ENCODE measurements at places on chromosomes 12 and 14.

GRCh38 chr12:2027351-2027750 is 23.1 kb upstream of the DCP1B start:
- H3K4me3 ChIP-seq: no peak overlapping the region
- no peaks in the 10 kb centered on the region for H3K36me3 ChIP-seq
- DNase-seq: no peak
- H3K27ac ChIP-seq: no peak overlapping the region
- H3K27me3 ChIP-seq: peaks cover 46% of the 10 kb centered on the region

GRCh38 chr12:129753586-129753985 is 150.2 kb downstream of the TMEM132D start:
- H3K27ac ChIP-seq: peak overlapping the region; percentile 39
- DNase-seq: no peak
- no peak overlapping the region for H3K4me3 ChIP-seq
- H3K4me1 ChIP-seq: peaks cover 1% of the 10 kb centered on the region
- no peaks in the 10 kb centered on the region for H3K27me3 ChIP-seq

DNA sequence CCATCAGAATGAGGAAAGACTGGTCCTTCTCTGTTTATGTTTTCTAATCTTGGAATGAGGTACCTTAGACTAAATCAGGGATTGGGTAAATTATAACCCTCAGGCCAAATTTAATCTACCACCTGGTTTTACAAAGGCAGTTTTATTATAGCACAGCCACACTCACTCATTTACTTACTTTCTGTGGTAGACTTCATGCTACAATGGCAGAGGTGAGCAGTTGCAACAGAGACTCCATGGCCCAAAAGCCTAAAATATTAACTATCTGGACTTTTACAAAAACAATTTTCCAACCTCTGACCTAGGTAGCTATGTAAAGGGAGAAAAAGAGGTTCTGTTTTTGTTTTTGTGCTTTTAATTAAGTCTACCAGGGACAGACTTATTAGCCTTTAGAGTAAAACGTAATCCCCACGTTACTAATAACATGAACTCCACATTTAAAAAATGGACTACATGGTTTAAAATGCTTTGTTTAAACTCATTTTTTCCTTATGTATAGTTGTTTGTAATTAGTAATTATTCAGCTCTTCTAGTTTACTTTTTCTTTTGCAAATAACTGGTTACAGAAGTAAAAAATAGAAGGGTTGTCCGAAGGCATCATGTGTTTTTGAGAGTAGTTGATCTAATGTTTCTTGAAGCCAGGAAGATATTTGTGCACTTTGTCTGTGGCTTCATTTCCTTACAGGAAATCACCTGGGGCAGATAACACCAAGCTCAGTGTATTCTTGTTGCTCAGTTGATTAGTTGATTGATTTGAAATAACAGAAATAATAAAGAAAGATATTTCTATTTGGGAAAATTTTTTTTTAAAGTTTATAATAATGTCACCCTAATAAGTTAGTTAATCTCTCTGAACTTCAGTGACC is 57.6 kb upstream of the ATP2B1 start:
- no peaks in the 10 kb centered on the region for H3K27me3 ChIP-seq
- H3K27ac ChIP-seq: no peak overlapping the region
- no peak for DNase-seq
- no peak overlapping the region for H3K4me3 ChIP-seq
- peaks cover 2% of the 10 kb centered on the region for H3K4me1 ChIP-seq

DNA sequence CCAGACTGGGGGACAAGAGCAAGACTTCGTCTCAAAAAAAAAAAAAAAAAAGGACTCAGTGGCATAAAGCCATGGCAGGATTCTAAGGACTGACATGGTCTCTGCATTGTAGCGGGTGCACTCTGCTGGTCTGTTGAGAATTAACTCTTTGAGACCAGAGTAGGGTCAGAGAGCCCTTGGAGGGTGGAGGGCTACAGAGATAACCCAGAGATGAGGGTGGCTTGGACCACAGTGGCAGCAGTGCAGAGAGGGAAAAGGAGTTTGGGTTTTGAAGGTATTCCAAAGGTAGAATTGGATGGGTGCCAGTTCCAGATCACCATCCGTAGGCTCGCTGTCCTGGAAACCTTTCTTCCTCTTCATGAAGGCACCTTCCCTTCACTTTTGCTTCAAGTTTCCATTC is 14.3 kb upstream of the DYNC1H1 start:
- peak overlapping the region; percentile 44 for H3K4me3 ChIP-seq
- peaks cover 9% of the 10 kb centered on the region for H3K4me1 ChIP-seq
- H3K27me3 ChIP-seq: no peaks in the 10 kb centered on the region
- no peak for DNase-seq

DNA sequence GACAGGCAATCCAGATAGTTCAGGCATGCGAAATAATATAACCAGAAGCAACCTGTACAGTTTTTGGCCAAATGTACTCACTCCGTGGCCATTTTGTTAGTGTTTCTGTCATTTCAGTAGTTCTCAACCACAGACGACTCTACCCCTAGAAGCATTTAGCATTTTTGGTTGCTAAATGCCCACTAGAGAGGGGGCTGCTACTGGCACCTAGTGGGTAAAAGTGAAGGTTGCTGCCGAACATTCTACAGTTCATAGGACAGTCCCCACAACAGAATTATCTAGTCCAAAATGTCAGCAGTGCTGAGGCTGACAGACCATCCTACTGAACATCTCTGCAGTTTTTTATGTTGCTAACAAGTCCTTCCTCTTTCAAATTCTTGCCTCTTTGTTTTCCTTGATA is 107.4 kb downstream of the TSHR start:
- no peaks in the 10 kb centered on the region for H3K36me3 ChIP-seq
- H3K4me3 ChIP-seq: no peak overlapping the region
- no peaks in the 10 kb centered on the region for H3K4me1 ChIP-seq
- no peak for DNase-seq

DNA sequence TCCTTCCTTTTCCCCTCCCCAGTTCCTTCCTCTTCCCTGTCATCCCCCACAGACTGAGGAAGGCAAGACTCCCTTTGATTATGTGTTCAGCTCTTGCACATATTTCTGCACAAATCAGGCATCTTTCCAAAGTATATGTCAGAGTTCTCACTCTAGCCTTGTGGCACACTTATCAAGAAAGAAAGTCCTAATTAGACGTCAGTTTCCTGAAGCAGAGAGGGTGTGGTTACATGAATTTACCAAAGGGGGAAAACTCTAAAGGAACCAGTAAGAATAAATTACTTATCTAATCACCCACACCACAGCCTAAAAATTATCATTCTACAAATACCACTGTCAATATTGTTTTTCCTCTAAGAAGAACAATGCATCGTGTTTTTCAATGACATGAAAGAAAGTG is 120.7 kb upstream of the GRIP1 start:
- H3K4me3 ChIP-seq: no peak overlapping the region
- H3K4me1 ChIP-seq: no peaks in the 10 kb centered on the region
- H3K36me3 ChIP-seq: no peaks in the 10 kb centered on the region

DNA sequence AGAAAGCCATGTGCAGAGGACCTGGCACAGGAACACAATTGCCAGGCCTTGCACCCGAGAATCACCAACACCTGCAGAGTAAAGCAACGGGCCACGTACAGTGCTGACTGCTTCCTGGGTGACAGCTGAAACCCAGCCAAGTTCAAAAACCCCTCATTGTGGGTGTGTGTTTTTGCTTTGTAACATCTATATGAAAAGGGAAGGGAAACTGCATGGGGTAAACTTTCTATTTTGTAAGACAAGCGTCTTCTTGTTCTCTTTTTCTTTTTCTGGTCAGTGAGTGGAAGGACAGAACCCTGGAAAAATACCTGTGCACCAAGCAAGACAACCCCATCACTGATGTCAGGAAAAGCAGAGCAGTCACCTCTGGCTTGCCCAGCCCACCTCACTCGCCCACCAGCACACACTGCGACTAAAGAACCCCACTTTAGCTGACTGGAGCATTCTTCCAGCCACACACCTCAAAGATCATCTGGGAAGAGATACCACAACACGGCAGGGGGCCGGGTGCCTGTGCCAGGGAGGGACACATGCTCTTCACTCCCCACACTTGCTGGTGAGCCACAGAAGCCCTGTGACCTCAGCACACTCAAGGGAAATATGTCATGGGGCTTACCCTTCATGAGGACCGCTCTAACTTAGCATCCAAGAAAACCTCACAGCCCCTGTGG is 172.3 kb downstream of the NDUFA12 start:
- H3K27me3 ChIP-seq: no peaks in the 10 kb centered on the region
- no peak overlapping the region for H3K4me3 ChIP-seq
- no peak overlapping the region for H3K27ac ChIP-seq
- no peaks in the 10 kb centered on the region for H3K36me3 ChIP-seq
- no peak for DNase-seq

All from mesenchymal stem cell (in vitro differentiated cells and primary cell).